ENCODE measurements at places on chromosomes 7 and 10. TPM values are rescaled to one million over a fixed set of nuclear protein-coding genes. Genes with fewer than 3 reads are reported as not detected.

- no peak for DNase-seq
Observed at GRCh38 chr7:47755248-47755647, 173.3 kb upstream of the TNS3 start.

Gene TMEM196
- total RNA-seq: not detected

DNA sequence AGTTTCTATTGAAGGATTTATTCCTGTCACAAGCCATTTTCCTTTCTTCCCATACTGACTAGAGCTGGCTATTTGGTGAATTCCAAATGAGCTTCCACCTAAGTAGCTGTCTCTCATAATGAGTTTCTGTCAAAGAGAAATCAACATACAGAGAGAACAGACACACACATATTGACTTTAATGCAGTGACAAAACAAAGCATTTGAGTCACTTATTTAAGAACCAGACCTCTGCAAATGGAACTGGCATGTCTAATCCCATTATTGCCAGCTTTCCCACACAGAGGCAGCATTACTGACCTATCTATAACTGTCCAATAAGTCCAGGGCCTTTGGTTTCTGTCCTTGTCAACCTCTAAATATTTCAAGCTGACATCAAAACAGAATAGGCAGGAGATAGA lies 179.3 kb upstream of the CSTF2T start:
- no peak for DNase-seq

Gene WASL
- total RNA-seq: 5.1 TPM

- peak; percentile 71 for DNase-seq
Observed at GRCh38 chr7:154953006-154953684, 49.8 kb downstream of the PAXIP1 start.

Gene SLC16A9
- 0.81 TPM for total RNA-seq

- no peak for DNase-seq
Observed at GRCh38 chr7:131425992-131426391, 98.3 kb downstream of the MKLN1 start.

All from hematopoietic multipotent progenitor cell (in vitro differentiated cells).